ENCODE measurements at places on chromosomes 13 and 19.

- DNase-seq, result no peak
Measured at GRCh38 chr13:90533866-90534265, 813.6 kb upstream of the MIR17HG start.

- DNase-seq, result no peak
Measured at GRCh38 chr13:112897603-112897955, 71.4 kb upstream of the MCF2L start.

DNA sequence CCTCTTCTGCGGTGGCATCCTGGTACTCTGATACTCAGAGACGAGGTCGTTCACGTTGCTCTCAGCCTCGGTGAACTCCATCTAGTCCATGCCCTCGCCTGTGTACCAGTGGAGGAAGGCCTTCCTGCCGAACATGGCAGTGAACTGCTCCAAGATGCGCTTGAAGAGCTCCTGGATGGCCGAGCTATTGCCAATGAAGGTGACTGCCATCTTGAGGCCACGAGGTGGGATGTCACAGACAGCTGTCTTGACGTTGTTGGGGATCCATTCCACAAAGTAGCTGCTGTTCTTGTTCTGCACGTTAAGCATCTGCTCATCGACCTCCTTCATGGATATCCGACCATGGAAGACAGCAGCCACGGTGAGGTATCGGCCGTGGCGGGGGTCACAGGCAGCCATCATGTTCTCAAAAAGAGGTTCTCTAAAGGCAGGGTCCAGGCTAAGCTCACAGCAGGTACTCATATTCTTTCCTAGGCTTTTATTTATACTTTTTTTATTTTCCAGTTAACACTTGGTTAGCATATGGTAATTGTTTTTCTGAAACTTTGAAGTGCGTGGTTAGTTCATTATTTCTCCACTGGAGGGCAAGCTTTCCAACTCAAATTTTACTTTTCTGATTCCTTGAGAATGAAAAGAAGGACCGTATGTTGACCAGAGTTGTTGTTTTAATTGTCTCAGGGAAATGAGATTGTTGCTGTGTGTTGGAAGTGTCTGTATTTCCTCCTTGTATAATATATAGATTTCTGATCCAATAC lies 72.4 kb upstream of the RGCC start:
- DNase-seq, result no peak

DNA sequence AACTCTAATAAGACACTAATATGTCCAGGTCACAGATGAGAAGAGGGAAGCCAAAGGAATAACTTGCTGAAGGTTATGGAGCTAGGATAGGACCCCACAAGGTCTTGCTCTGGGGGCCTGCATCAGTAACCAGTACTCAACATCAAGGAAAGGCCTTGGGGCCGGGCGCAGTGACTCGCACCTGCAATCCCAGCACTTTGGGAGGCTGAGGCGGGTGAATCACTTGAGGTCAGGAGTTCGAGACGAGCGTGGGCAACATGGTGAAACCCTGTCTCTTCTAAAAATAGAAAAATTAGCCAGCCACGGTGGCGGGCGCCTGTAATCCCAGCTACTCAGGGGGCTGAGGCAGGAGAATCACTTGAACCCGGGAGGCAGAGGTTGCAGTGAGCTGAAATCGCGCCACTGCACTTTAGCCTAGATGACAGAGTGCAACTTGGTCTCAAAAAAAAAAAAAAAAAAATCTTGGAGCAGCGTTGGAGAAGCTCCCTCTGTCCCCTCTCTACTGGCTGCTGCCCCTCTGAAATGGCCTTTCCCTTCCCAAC lies 1.8 kb downstream of the LONP1 start:
- DNase-seq, result no peak

DNA sequence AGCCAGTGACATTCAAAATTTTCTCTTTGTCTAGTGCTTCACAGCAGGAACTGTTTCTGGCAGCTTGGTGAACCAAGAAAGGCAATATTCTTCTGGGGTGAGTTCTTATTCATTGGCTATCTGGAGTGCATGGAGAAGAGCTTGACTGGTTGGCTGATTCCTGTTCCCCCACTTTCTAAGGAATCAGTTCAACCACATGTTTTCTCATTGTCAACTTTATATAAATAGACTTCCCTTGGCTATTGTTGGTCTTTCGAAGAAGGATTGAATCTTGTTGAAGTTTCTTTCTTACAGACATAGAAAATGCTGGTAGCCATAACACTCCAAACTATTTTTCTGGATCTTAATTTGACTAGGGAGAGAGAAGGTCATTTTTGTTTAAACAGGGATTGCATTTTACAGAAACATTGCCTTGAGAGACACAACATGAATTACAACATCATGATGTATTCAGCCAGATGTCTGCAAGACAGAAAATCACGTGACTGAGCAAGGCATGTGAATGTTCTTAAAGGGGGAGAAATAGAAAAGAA lies 85.2 kb downstream of the EDNRB start:
- no peak for DNase-seq

- DNase-seq, result peak; percentile 92
Measured at GRCh38 chr19:36528194-36528920, at the start of gene ZNF260. ZNF260 (minus strand) TSS chr19:36528271; CDS start chr19:36515238, 13,033 bp downstream.

- DNase-seq, result no peak
Measured at GRCh38 chr13:75480671-75481175, 1.2 kb downstream of the TBC1D4 start.

- DNase-seq, result no peak
Measured at GRCh38 chr19:7421941-7422744, 66.7 kb downstream of the PEX11G start.

- no peak for DNase-seq
Measured at GRCh38 chr13:60312851-60313505, 84.0 kb upstream of the TDRD3 start.

- DNase-seq, result no peak
Measured at GRCh38 chr13:40790154-40790616, 774 bp downstream of the SLC25A15 start.

DNA sequence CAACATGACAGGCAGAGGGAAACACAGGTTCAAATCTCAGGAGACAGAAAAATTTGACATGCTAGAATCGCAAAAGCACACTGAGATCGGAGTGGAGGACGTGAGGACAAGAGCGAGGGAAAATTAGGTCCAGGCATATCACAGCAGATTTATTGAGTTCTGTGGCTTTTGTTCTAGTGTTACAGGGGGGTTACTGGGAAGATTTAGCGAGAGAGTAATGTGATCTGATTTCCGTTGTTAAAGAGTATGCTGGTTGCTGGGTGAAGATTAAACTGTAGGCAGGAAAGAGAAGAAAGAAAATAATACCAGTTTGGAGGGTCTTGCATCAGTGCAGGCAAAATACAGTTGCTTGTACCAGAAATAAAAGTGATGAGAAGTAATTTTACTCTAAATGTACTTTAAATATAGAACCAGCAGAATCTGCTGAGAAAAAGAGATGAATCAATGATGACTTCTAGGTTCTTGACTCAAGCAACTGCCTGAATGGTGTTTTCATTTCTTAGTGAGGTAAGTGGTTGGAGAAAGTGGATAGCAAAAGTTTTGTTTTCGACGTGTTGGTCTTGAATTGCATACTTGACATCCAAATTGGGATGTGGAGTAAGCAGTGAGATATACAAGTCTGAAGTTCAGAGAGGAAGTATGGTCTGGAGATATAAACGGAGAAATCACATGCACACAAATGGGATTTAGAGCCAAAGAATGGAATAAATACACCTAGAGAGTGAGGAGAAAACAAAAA lies 35.7 kb downstream of the UFM1 start:
- DNase-seq, result no peak

- DNase-seq, result no peak
Measured at GRCh38 chr19:40380199-40381037, 9.6 kb downstream of the HIPK4 start.
